ENCODE measurements at places on chromosomes 12 and 14.
A peak's percentile ranks its signal among the peaks of the same experiment; 100 is the strongest.

DNA sequence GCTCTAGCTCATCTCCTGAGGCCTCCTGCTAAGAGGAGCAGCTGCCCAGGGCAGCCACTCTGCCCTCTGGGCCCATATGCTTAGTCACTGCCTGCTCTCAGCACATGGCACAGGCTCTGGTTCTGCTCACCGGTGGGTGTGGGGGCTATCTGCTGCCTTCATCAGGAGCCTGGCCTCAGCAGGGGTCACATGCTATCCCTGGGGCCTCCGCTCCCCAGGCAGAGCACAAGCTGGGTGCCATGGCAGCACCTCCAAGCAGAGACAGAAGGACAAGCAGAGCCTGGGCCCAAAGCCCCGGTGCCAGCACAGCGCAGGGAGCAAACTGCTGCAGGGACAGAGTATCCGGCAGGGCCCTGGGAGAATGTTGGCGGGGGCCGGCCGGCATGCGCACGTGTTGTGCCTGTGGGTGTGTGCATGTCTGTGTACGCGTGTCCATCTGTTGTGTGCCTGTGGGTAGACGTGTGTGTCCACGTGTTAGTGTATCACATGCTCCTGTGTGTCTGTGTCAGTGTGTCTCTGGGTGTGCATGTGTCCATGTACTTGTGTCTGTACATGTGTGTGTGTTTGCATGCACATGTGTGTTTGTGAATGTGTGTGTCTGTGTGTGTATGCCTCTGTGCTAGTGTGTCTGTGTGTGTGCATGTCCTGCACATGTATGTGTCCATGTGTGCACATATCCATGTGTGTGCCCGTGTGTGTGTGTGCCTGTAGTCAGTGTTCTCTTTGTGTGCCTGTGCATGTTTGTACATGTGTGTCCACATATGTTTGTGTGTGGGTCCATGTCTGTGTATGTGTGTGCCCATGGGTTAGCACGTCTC, 326.9 kb downstream of the TMEM121 start:
- no peak for DNase-seq

DNA sequence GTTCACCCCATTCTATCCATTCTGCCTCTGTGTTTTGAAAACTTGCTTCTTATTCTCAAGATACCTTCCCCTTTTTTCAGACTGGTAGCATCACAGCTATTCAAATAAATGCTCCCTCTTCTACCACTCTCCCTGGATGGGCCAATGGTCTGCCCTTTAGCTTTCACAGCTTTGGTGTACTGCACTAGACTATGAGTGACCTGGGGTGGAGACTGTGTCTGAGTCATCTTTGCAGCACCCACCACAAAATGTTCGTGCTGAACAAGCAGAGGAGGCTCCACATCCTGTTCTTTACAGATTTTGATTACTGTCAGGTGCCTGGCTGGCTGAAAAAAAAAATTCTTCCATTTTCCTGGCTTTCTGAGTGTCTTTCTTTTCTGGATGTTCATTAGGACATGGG, 1104.1 kb upstream of the TMEM132C start:
- peak; percentile 77 for DNase-seq

GRCh38 chr12:92244036-92244435, 98.4 kb upstream of the BTG1 start:
- peak; percentile 10 for DNase-seq

DNA sequence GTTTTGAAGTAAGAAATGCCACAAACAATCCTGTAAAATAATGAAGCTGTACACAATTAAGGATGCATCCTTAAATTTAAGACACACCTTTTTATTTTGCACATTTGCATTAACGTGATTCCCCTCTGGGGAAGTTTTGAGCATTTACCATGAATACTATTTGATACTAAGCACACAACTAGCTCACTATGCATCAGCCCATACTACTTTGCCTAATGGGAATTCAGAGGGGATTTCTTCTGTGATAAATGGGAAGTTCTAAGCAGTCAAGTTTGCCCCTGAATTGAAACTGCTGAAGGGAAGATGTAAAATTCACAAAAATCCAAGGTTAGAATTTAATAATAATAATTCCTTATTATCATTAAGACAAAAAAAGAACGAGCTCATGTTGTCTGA, 27.4 kb downstream of the SINHCAF start:
- no peak for DNase-seq
